Stimulated activated CD4-positive, alpha-beta T cell treated with anti-CD3 and anti-CD28 coated beads, Interleukin-2, amount 100 ng/mL, for 48 hours (primary cell): ENCODE measurements at places on chromosomes 6 and 20.

- no peak for DNase-seq
These were observed 16.9 kb downstream of the FUT9 start for GRCh38 chr6:96032661-96033060.

DNA sequence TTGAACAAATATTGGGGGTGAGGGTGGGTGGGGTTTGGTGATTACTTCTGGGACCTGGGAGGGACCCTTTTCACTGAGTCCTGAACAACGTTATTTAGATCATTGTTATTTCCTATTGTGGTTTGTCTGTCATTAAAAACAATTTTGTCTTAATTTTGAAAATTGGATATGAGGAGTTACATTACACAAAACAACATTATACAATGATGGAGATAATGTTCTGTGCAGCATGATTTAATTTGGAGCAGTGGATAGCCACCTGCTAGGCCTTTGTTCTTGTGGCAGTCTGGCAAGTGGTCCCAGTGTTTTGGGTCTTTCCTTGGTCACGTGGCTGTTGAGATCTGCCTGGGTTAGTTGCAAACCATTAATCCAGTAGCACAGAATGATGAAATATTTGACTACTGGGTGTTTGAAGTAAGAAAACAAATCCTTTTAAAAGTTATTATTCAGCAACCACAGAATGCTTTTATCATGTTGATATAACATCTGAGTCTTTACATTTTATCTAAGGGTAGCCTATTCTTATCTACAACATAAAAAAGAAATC, 172.8 kb downstream of the CDKAL1 start:
- no peak for DNase-seq

DNA sequence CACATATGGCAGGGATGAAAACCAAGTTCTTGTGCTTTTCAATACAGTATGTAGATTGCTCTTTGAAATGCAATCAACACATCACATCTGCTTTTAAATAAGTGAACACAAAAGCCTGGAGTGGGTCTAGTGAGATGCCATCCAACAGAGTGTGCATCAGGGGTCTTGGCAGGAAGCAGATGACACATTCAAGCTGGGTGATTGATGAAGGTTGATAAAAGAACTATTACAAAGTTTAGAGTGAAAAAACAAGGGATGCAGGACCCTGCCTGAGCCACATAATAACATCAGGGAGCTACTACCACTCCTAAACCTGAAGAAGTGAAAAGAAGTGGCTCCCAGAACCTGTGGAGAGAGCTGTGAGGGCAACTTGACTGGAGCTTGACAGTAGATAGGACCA, 16.6 kb upstream of the PLCB1 start:
- no peak for DNase-seq

- no peak for DNase-seq
These were observed 104.8 kb upstream of the ZNF217 start for GRCh38 chr20:53698371-53698978.

GRCh38 chr6:125415913-125416312, 114.1 kb upstream of the HDDC2 start:
- DNase-seq = no peak

- no peak for DNase-seq
These were observed 78.2 kb downstream of the PSMG4 start for GRCh38 chr6:3336859-3337515.

DNA sequence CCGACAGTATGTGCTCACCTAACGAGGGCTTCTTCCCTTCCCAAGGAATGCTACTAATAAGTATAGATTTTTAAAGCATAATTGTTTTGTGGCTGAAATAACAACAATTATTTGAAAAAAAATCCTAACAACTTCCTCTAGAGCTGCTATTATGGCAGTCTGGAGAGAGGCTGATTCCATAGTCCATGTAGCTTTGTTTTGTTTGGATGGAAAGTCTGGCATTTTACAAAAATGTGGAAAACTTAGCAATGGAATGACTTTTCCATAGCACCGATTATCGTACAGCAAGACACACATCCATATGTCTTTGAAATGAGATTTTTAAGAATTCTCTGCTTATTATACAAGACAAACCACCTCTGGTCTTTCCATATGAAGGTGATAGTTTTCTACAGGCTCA, 252.4 kb upstream of the TAB2 start:
- no peak for DNase-seq

GRCh38 chr20:23031346-23031745, 3.8 kb upstream of the SSTR4 start:
- no peak for DNase-seq

GRCh38 chr6:154511791-154512190, 1.3 kb upstream of the CNKSR3 start:
- no peak for DNase-seq

DNA sequence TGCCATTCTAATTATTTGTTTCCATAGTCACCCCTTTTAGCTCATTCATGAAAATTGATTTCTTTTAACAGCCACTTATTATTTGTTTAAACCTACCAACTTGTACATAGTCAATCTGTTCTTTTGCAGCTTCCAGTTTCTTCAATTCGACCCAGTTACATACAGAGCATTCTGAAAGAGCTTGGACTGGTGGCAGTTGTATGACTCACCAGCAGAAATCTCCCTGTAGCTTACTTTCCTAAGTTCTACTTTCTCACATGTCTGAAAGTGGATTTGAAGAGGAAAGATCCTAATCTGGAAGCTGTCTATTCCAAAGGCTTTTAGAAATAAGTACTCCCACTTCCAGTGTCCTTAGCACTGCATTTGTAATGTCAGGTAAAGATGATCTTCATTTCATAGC, 447.9 kb downstream of the HTR1B start:
- DNase-seq = no peak

- DNase-seq = no peak
These were observed 733.6 kb upstream of the MAN1A1 start for GRCh38 chr6:120083186-120083585.

DNA sequence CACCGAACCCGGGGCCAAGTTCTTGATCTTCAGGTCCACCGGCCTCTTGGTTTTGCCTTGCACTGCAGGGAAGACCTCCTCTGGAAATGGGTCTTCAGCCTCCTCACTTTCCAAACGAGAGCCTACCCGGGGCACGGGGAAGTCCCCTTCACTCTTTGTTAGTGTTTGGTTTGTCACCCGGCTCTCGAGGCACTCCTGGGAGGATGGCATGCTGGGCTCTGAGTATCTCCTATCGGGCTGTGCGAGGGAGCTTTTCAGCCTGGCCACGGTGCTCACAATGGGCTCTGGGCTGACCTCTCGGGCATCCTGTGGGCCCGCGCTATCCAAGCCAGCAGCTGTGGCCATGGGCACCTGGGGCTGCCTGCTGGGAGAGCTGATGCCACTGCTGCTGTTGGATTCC, 8.1 kb downstream of the TAGAP start:
- DNase-seq = no peak

DNA sequence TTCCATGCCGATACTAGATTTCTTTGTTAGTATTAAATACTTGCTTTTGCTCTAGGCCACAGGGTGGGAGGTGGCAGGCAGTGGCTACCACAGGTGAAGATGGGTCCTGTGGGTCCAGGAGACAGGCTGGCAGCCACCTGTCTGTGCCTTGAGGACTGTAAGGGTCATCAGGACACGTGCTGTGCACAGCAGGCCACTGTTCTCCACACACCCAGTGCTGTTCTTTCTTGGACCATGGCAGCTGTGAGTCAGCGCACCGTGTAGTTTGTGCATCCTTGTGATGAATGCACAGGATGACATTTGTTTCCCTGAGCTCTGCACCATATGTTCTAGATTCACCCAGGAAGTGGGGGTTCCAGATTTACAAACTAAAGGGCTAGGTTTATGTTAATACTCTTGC, 317.0 kb downstream of the ZFAND3 start:
- DNase-seq = no peak

DNA sequence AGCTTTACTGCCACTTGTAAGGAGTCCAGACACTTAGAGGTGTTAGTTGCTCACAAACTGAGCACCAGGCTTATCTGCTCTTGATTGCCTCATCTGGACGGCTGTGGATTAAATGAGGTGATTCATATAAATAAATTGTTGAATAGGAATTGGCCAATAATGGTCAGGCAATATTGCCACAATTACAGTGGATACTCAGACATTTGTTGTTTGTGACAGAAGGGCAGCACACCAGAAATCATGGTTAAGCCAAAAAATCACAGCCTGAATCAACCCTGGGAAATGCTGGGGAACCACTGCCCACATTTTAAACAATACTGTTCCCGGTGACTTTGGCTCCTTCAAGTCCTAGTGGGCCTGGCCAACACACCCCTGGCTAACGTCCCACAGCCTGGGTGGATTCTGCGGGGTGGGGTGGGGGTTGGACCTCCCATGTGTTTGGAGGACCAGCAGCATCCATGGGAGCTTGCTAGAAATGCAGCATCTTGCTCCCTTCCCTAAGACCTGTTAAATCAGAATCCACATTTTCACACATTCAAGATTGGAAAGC, 29.5 kb upstream of the SPDEF start:
- DNase-seq = no peak

DNA sequence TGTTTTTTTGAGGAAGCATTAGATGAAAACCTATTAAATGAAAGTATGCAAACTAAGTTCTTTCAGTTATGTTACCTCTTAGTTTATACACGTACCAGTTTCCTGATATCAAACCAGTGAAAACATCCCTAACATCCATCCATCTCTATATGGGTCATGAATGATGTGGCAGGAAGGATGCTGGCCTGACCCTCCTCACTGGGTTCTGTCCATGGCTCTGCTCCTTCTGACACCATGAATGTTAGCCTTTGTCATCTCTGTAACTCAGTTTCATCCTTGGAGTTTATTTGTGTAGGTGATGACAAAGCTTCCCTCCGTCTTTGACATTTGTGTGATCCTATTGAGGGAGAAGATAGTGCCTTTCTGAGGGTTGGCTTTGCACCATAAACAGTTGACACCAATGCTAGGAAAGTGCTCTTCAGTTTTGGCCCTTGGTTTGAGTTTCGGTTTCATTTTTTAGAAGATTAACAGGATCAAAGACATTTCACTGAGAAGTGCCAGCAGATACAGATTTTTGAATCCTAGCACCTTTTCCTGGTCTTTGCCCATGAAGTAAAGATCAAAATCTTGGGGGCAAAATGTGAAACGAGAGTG, 72.0 kb upstream of the SCGN start:
- no peak for DNase-seq

DNA sequence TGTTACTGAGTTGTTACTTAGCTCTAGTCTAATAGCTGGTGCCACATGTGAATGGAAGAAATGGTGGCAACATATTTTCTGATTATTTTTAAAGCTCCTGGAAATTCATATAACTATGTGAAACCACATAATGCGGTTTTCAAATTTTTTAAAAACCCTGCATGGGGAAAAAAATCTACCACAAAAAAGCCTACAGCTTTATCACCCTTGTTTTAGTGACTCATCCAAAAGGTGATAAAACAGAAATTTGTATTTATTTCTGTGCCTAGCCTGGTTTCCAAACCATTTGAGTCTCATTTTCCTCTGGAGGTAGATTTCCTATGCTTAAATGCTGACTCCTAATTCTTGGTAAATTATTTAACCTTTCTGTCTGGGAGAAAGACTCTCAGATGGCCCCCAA, 5.4 kb upstream of the FBXO30 start:
- no peak for DNase-seq

DNA sequence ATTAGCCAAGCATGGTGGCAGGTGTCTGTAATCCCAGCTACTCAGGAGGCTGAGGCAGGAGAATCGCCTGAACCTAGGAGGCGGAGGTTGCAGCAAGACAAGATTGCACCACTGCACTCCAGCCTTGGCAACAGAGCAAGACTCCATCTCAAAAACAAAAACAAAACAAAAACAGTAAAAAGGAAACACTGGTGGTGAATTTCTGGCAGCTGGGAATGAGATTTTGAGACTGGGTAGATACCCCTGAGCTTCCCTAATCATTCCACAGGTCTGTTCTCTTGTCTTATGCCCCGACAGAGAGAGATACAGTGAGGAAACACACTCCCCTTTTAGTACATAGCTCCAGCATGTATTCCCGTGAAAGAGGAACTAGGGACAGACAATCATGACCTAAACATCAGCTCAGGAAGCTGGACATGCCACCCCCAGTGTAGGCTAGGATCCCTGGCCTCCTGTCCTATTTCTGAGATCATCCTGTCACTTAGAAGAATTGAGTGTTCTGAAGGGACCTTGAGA, 9.6 kb downstream of the MAN1A1 start:
- DNase-seq = no peak

DNA sequence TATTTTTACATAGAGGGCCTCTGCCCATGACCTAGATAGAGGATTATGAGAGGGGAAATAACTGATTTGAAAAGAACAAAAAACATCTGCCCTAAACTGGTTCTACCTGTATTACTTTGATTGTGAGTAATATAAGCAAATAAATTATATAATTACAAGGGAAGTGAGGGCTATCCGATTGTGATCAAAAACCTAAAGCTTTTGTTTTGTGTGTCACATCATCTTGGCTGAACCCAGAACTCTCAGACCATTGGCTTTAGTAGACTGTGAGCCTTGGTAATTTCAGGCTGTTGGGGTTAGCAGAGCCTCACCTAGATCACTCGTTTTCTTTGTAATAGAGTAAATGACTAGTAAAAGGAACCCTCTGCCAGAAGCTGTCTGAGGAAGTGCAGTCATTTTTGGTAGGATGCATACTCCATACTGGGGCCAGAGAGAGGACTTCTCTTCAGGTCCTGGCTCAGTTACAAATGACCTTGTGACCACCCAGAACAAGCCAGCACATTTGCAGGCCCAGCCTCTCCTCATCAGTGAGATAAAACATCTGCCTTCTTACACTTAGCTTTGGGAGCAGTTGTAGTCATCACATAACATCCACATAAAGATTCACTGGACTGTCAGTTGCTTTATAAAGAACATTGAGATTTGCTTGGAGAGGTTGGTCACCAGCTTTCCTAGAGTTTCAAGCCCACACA, 13.5 kb downstream of the STK35 start:
- no peak for DNase-seq

- DNase-seq = no peak
These were observed 3.9 kb upstream of the CNPY3 start for GRCh38 chr6:42925248-42925857.

DNA sequence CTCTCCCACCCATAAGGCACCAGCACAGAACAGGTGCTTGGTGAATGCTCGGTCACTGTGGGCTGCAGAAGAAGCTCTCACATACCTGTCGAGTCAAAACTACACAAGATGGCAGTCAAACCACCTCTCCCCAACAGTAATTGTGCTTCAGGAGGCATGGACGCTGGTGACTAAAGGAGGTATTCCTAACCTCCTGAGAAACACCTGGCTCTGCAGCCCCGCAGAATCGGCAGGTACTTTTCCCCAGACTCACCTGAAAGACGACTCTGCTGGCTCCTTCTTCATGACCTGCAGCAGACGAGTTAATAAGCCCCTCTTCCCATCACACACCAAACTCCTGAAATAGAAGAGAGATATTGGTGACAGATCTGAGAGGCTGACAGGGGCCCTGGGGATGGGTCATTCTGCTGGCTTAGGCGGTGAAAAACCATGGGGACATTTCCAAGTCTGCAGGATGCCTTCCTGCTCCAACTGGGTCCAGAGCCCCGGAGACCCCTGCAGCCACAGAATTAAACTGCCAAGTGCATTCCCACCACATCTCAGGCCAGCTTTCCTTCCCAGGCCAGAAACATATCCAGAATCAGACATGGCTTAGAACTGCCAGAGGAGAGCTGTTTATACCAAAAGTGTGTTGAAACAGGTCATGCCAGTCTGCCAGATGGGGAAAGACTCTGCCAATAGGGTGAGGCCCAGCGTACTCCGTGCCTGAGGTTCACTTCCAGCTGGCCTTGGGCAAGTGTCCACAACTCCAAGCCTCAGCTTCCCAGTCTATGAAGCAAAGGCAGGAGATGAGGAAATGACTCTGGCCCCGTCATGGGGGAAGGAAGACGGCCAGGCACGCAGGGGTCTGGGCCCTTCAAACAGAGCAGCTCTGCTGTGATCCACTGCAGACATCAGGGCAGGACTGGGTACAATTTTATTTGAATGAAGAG, 53.0 kb downstream of the MYH7B start:
- DNase-seq = no peak
